ENCODE measurements at places on chromosomes 5 and 9. TPM values are rescaled to one million over a fixed set of nuclear protein-coding genes. Genes with fewer than 3 reads are reported as not detected.

DNA sequence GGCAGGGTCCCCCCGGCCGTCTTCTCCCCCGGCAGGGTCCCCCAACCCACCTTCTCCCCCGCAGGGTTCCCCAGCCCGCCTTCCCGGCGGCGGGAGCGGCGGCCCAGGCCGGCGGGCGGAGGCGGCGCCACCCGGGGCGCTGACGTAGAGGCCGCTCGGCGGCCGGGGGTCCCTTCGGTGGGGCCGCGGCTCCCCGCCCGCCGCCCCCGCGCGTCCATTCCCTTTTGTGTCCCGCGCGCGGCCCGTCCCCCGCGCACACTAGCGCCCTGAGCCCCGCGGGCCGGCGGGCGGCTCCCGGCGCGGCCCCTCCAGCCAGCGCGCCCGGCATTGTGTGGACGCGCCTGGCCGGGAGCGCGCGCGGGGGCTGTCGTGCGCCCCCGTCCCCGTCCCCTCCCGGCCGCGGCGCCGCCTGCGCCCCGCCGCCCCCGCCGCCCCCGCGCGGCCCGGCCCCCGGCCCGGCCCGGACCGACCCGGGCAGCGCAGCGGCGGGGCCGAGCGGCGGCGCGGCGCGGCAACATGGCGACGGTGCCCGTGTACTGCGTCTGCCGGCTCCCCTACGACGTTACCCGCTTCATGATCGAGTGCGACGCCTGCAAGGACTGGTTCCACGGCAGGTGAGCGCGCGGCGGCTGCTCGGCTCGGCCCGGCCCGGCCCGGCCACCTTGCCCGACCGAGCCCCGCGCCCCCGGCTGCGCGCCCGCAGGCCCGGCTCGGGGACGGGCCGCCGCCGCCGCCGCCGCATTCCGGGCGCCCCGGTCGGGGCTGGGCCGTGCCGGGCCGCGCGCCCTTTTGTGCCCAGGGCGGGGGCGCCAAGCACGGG is at the start of gene PHF2:
PHF2 (plus strand) TSS at position 327 of the 820 bp plus-strand sequence; CDS start at position 517, 190 bp downstream.
- DNase-seq = no peak

GRCh38 chr9:130935648-130936271 is 3.3 kb downstream of the FIBCD1 start:
- no peak for DNase-seq

PAPPA gene
- total RNA-seq = not detected

GARNL3 gene
- 3.5 TPM for total RNA-seq

Measured in CD8-positive, alpha-beta memory T cell (primary cell).